ENCODE measurements at places on chromosomes 3 and 15.

DNA sequence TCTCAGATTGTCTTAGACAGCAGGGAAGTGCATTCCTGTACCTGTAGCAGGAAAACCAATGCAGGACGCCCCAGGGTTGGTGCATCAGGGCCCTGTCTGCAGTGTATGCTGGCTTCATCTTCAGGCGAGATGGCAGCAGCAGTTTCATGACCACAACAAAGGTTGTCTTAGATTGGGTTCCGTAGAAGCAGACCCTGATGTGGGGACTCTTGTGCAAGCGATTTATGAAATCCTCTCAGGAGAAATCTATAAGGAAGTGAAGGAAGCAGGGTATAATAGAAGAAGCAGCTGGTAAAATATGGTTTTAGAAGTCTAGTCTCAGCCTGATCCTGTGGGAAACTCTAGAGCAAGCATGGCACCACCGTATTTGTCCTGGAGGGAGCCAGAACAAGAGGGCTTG is 25.0 kb downstream of the DNAH1 start:
- DNase-seq: no peak

GRCh38 chr15:92906563-92907081 is 6.5 kb downstream of the CHD2 start:
- DNase-seq: no peak

GRCh38 chr15:42911058-42911592 is 9.5 kb downstream of the TTBK2 start:
- DNase-seq: no peak

- no peak for DNase-seq
Observed at GRCh38 chr3:139374099-139374498, 15.3 kb downstream of the COPB2 start.

DNA sequence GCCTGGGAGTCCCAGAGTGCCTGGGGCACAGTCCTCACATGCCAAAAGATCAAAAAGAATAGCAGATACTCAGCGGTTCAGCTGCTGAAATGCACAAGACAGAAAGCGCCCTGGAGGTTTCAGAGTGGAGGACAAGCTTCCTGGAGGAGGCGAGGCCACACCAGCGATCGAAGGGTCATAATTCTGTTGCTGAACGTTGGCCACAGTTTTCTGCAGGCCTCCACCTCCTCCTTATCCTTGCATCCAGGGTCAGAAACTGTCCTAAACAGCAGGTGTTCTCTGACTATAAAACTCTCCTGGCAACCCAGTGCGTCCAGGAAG is 220.3 kb upstream of the LINGO1 start:
- DNase-seq: no peak

GRCh38 chr3:58121183-58121582 is 89.6 kb downstream of the DNASE1L3 start:
- no peak for DNase-seq

- no peak for DNase-seq
Observed at GRCh38 chr15:43255376-43255775, 11.4 kb downstream of the TGM5 start.

DNA sequence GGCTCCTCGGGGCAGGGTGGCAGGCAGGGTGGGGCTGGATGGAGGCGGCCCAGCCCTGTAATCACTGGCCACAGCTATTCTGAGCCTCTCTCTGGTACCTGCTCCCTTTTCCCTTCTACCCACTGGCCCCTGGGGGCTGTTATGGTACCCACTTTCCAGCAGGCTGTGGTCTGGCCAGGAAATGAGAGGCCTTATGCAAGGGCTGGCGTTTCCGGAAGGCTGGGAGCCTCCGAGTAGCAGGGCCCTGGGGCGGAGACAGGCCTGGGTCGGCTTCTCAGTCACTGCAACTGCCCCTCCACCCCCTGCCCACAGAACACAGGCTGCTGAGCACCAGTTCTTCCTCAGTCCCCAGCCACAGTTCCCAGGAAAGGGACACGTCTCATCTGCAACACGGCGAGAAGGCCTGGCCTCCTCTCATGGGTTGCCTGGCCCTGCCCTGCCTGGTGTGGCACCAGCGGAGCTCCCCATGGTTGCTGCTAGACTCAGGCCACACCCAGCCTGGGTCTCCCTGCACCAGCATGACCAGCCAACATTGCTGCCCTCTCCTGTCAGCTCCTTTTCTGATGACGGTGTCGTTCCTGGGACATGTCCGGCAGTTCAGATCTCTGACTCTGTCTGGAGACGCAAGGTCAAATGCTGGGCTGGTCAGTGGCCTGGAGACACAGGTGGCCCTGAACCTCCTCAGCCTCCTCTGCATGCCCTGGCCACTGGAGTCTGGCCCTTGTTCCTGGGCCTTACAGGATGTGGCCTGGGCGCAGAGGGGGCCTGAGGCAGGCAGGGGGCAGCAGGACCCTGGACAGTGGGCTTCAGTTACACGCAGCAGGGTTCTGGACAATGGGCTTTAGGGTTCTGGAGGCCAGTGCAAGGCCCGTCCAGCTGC is 6.5 kb downstream of the CHST13 start:
- no peak for DNase-seq

DNA sequence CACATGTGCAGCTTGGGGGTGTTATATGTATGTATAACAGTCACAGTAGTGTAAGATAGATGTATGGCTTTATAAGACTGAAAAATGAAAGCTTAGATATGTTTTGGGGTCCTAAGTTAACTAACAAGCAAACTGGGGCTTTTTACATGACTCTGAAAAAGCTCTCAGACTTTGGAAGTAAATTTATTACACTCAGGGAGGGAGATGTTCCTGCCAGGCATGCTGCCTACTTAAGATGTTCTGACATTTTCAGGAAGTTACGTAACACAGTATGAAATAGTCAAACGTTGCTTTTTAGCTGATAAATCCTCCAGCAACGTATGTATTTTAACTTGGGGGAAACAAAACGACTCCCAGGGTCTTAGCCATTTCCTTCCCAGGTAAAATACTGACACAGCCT is 1.7 kb upstream of the IFT57 start:
- DNase-seq: no peak

Measured in activated CD4-positive, alpha-beta T cell treated with anti-CD3 and anti-CD28 coated beads for 1 hour (primary cell).